ENCODE measurements at places on chromosomes 11 and 22.

GRCh38 chr11:126106594-126107328, 44.1 kb upstream of the CDON start:
- ATAC-seq = no peak

DNA sequence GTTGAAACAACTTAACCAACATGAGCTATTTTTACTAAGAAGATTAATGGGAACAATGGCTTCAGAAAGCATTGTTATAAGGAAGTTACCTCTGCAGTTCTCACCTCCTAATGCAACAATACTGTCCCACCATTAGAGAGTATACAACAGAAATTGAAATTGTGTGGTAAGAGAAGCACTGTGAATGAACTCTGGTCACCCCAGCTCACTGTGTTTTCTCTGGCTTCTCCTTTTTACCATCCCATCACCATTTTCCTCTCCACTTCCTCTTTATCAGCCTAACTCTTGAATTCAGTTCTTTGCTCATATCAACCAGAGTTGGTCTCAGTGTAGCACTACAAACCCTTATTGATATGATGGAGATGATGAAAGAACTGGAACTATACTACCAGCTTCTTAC, 138.0 kb upstream of the POU2AF2 start:
- ATAC-seq = no peak

DNA sequence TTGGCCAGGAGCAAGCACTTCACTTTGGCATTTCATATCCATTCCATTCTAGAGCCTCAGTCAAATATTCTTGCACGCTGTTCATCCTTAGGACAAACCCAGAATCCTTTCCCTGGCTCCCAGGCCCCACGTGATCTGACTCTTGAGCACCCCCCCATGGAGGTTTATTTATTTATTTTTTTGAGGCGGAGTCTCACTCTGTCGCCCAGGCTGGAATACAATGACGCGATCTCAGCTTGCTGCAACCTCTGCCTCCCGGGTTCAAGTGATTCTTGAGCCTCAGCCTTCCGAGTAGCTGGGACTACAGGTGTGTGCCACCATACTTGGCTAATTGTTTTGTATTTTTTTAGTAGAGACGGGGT, 12.7 kb upstream of the TSGA10IP start:
- ATAC-seq = peak; percentile 65

DNA sequence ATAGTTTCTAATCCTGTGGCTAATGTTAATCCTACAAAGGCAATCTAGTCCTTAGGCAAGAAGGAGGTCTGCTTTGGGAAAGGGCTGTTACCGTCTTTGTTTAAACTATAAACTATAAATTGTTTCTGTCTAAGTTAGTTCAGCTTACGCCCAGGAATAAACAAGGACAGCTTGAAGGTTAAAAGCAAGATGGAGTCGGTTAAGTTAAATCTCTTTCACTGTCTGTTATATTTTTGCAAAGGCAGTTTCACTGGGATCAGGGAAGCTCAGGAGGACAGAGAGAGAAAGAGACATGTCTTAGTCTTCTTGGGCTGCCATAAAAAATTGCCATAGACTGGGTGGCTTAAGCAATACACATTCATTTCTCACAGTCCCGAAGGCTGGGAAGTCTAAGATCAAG, 27.6 kb upstream of the CEP295 start:
- ATAC-seq = no peak

- no peak for ATAC-seq
These were observed 2.8 kb downstream of the MRGPRD start for GRCh38 chr11:68977781-68978625.

Measured in motor neuron (in vitro differentiated cells).